ENCODE measurements at places on chromosomes 4 and X.

DNA sequence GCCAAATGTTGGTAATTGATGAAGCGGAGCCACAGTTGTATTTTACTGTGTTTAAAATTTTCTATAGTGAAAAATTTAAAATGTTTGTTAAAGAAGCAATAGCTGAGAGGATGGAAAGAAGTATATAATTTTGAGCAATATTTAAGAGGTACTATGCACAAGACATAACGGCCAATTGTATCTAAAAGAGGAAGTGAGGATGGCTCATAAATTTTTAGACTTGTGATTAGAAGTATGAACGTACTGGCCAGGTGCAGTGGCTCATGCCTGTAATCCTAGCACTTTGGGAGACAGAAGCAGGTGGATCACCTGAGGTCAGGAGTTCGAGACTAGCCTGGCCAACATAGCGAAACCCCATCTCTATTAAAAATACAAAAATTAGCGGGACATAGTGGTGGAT, 12.7 kb upstream of the HHIP start:
- no peak for DNase-seq

GRCh38 chrX:1323315-1323714, 13.3 kb upstream of the IL3RA start:
- peak; percentile 3 for DNase-seq

DNA sequence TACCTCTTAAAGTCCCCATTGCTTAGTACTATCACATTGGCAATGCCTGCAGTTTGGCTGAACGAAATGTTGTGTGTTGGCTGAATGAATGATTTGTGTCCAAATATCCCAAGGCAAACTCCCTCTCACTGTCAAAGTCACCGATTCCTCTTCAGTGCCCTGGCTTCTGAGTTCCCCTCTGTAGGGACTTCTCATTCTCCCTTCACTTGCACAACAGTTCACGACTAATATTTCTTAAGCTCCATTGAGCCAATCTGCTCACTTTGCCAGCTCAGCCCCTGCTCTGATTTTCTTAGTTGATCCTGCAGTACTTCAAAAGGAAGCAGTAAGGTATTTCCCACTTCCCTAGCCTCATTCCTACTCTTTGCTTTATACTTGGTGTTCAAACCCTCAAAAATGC, 21.9 kb upstream of the PACRGL start:
- DNase-seq, result no peak

- DNase-seq, result no peak
Measured at GRCh38 chrX:153673428-153674218, at the start of gene PNCK. Gene PNCK (minus strand): TSS chrX:153673813. CDS start chrX:153673076, 737 bp downstream.

DNA sequence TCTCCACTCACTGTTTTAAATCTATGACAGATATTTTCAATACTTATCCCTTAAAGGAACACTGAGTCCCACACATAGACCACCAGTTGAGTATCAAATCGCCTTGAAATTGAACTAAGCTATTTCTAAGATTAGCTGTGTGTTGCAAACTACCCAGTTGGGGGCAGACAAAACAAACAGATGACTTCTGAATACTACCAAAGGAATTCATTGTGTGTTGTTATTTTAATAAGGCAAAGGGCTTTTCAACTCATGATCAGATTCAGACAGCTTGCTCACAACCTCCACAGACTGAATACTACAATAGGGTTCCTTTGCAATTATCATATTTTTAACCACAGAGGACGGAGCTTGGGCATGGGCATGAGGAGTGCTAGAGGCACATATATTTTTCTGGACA, 283.0 kb upstream of the GPC4 start:
- no peak for DNase-seq

- no peak for DNase-seq
Measured at GRCh38 chr4:67884701-67885100, 899 bp upstream of the TMPRSS11D start.

DNA sequence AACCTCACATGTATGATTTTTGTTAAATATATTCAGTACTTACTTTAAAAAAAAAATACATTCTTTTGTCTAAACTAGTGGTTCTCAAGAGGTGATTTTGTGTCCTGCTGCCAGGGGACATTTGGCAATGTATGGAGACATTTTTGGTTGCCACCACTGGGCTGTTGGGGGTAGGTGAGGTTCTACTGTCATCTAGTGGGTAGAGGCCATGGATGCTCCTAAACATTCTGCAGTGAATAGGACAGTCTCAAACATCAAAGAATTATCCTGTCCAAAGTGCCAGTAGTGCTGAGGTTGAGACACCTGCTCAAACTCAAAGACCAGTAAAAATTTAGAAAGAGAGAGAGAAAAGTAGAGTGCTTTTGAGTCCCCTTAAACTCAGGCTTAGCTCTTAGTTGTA, 32.9 kb upstream of the PGM2 start:
- DNase-seq, result no peak

DNA sequence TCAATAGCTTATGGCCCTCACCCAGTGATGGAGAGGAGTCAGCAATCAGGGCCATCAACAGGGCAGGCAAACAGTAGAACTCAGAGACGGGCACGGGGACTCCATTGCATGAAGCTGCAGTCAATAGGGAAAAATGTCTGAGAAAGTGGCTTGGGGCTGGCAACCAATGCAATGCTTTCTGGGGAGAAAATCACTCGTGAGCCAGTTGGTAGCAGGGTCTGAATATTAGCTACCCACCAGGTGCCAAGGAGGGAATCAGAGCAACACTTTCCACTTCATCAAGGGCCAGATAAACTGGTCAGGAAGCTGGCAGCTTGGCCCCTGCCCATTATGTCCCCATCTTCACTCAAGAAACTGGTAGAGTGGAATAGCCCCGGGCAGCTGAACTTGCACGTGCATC, 80.7 kb downstream of the STARD8 start:
- DNase-seq, result no peak

DNA sequence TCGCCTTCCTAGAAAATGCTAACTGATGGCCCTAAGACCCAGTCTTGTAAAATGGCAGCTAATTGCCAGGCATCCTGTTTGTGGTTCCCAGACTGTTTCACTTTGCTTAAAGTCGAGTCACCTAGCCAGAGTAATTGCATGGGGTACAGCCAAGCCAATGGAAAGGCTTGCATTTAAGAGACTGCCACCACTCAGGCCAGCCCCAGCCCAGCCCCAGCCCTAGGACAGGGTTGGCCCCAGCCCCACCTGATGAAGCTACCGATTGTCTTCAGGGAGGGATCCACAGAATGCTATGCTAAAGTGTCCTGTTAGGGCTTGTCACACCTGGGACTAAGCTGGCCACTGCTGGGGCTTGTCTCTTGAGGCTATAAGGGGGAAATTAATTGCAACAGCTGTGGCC, 194.6 kb upstream of the KLF3 start:
- no peak for DNase-seq

DNA sequence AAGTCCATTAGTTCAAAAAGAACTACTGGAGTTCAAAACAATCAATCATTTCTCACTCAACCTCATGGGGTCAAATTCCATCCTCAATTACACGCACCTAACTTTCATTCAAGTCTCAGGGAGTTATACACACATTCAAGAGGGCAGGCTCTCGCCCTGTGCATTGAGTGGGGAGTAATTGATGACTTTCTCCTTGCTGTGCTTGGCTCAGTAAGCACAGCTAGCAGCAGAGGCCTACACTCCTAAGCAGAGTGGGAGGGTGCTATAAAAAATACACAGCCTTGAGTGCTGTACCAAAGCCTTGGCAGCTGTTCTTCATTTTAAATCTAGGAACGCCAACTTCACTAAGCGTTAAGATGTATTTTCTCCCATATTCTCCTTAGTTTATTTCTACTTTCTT, 958.3 kb upstream of the ADGRL3 start:
- DNase-seq, result no peak

- no peak for DNase-seq
Measured at GRCh38 chr4:101655005-101655404, 135.5 kb upstream of the BANK1 start.

DNA sequence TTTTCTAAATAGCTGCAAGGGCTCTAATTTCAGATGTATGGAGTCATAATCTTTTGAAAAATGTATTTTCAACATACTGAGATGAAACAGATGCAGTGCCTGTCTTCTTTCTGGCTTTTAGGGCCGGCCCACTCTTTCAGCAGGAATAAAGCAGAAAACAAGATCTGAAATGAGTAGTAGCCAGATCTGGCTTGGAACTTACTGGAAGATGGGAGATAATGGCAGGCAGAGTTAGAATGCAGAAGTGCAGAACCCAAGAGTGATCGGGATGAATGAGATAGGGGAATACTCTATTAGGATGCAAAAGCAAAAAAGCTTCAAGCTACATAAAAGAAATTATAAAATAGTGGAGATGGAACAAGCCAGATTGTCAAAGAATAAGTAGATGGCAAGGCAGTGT, 1.4 kb upstream of the FAM120C start:
- DNase-seq, result no peak

GRCh38 chr4:97404876-97405523, 738.3 kb downstream of the STPG2 start:
- DNase-seq, result no peak

DNA sequence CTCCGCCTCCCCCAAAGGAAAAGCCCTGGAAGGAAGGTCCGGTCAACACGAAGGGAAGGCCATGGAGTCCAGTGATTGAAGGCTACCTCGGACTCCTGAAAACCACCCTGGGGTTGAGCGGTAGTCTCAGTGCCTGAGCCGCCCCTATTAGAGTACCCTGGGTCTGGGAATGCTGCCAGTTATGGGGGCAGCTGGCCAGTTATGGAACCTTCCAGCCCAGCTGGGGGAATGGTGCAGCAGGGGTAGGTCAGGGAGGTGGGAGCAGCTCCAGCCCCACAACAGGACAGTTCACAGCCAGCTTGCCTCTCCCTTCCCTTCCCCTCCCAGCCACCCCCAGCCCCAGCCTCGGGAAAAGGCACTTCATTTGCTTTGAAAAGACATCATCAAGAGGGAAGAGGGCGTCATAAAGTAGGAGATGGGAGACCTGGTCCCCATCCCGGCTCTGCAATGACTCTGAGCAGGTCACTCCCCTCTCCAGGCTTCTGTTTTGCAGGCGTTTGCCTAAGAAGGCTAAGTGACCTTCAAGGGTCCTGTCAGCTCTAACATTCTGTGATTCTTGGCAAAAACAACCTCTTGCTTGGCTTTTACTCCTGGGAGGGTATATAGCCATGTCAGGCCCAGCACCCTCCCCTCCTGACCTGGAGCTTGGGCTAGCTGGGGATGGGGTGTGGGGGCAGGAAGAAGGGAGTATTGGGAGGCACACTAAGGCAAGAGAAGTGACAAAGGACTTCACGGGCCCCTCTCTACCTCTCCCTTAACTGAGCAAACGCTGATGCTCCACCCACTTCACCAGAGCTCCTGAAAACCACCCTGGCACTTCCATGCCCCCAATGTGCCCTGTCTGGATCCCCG, 8.0 kb downstream of the APLN start:
- DNase-seq, result no peak

DNA sequence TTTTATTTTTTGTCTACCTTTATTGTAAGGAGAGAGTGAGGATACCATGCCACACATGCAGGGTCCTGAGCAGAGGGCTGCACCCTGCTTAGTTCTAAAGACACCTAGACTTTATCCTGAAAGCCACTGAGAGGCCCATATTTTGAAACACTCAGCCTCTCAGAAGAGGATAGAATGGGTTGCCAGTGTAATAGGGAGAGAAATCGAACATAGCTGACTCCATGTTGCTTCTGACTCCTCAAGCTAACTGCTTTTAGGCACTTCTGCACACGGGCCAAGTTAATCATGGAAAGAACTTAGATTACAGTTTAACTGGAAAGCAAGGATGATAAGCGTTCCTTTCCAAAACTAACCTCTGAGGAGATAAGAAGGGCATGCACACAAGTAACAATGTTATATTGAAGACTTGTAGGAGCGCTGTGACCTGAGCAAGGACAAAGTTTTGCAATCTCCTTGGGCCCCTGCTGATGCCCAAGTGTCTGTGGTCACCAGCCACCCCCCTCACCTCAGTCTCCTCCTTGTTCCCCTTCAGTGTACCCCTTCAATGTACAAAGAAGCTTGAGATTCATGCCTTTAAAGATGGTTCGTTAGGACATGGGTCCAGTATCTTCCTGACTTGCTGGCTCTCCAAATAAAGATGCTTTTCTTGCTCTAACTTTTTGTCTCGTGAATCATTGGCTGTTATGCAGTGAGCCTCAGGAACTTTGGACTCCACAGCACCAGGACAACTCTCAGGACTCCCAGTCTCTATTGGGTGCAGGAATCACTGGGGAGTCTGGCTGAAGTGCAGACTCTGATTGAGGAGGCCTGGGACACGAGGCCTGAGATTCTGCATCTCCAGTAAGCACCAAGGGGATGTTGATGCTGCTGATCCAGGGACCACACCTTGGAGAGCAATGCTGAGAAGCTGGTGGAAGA, 25.4 kb upstream of the CD99 start:
- DNase-seq, result no peak

DNA sequence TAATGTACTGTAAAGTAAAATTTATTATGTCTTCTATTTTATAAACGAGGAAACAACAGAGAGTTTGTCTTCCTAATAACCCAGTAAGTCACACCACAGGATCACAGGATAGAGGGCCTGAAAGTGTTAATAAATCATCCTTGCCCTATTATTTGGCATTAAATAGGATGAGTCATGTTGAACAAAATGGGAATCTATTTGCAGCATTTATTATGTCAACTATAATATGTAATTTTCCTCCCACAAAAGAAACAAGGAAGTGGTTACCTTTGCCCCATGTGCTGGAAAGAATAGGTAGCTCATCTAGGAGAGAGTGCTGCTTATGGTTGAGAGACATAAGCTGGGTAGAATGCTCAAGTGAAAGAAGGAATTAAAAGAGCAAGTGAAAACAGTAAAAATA, 237.6 kb upstream of the NDST3 start:
- DNase-seq, result no peak

- no peak for DNase-seq
Measured at GRCh38 chr4:24260923-24261564, 323.3 kb downstream of the DHX15 start.

DNA sequence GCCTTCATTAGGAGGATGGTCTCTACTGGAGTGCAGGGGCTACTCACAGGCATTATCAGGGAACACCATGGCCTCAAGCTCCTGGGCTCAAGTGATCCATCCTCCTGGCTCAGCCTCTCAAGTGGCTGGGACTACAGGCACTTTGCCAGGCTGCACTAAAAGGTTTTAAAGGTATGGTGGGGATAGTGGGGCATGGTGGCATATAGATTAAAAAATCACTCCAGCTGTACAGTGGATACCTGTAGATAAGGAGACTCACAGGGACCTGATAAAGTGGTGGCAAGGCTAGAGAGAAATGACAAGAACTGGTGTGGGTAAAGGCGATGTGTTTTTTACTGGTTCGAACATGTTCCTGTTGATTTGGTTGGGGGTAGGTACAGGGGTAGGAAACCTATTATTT, 5.9 kb downstream of the ZAR1 start:
- DNase-seq, result no peak

- DNase-seq, result no peak
Measured at GRCh38 chr4:101707596-101707995, 82.9 kb upstream of the BANK1 start.

All from activated naive CD4-positive, alpha-beta T cell (primary cell).